Amygdala (tissue), 56 donors: ENCODE measurements at places on chromosomes 16 and 17.

- DNase-seq, result peak; percentile 10
Observed at GRCh38 chr17:57341611-57342540, 85.6 kb downstream of the MSI2 start.

DNA sequence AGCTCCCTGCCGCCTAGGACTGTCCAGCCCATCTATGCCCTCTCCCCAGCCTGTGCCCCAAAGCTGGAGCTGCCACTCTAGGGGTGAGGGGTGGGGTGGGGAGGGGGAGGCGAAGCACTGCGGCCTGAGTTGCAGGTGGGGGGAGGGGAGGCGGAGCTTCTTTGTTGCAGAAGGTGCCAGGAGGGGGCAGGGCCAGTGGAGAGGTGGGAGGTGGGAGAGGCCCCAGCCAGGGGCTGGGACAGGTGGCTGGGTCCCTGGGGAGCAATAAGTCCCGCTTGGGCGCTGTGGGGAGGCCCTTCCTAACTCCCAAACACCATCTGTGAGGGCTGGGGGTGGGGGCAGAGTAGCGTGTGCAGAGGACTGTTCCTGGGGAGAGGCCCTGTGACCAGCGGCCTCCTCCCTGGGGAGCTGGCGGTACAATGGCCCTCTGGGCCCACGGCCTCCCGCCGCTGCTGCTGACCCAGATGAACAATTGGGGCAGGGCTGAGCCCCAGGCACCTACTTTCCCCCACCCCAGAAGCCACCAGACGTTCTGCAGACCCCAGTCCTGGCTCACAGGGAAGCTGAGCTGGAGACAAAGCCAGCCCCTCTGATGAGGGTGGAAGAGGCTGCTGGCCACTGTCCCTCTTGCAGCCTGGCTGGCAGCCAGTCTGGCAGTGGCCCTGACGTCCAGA lies 2.2 kb upstream of the NTN3 start:
- no peak for DNase-seq

DNA sequence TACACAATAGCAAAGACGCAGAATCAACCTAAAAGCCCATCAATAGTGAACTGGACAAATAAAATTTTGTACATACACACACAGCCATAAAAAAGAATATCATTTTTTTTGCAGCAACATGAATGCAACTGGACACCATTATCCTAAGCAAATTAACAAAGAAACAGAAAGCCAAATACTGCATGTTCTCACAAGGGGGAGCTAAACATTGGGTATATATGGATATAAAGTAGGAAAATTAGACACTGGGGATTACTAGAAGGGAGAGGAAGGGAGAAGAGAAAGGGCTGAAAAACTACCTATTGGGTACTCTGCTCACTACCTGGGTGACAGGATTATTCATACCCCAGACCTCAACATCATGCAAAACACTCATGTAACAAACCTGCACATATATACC lies 28.2 kb downstream of the ADAMTS18 start:
- no peak for DNase-seq

DNA sequence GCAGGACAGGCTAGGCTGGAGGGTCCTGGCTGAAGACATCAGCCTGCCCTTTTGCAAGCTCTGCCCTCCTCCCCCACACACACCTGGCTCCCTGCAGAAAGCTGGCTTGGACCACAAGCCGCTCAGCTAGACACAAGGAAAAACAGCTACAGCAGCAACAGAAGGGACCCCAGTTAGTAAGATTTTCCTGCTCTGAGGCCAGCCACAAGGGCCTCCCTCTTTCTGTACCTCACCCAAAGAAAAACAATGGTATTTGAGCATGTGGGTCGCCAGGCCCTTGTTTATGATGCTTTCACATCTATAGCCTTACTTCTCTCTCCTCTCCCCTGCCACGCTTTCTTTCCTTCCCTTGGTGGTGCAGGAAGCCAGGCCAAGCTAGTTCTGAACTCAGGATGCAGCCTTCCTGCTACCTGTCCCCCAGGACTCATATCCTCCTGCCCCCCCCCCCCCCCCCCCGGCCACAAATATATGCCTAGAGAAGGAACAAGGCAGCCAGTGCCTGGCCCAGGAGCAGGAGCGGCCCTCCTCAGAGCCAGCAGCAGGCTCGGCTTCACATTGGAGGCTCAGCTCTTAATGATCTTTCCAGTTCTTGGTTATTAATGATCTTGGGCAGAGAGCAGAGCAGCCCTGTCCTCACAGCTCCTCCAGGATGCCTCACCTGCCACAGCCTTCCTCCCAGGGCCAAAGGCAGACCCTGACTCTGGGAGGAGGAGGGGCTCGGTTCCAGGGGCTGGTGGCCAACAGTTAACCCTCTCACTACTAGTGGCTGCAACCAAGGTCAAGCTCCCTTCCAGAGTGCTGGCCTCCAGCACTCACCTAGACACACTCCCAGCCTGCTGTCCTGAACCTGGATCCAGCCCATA lies 19.5 kb downstream of the GRIN2C start:
- no peak for DNase-seq

- no peak for DNase-seq
Observed at GRCh38 chr17:8189041-8189710, 804 bp downstream of the BORCS6 start.

DNA sequence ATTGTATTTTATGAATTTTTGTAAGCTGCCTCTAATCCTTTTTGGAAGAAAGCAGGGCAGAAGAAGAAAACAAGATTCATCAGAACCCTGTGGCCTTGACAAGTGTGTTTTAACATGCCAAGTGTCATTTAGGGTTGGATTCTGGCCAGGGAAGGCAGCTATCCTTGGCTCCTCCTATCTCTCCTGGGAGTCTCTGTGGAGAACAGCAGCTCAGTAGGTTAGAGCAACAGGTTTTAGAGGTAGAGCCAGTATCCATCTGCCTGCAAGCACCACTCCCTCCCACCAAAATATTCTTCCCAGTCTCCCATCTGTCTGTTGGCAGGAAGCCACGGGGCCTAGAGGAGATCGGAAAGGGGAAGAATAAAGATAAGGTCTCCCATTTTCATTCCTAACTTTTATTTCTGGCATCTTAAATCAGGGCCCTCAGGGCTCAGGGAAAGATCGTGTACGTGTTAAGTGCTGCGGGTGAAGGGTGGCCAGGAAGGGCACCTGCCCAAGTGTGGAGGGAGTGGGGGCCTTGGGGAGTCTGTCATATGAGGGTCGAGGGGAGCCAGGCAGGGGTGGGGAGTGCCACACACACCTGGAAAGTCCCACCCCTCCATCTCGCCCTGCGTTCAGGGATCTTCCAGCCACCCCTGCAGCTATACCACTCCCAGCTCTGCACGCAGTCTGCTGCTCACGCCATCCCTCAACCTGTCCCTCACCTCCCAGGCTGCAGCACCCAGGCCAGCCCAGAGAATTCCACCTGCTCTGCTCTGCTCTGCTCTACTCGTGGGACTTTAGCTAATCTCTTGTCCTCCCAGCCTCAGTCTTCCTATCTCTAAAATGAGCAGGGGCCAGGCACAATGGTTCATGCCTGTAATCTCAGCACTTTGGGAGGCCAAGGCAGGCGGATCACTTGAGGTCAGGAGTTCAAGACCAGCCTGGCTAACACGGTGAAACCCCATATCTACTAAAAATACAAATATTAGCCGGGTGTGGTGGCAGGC lies 17.1 kb upstream of the CPSF4L start:
- DNase-seq, result no peak

DNA sequence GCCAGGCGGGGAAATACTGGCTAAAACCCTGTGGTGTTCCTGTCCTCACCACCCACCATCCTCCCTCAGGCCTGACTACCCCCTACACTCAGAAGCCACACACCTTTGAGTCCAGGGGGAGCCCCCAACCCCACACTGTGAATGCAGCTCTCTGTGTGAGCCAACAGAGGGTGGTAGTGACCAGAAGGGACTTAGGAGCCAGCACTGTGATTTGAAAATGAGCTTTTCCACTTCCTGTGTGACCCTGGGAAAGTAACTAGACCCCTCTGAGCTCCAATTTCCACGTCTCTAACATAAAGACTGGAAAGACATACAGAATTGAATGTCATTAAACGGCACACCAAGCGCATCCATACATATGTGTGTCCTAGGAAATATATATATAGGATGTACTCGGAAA lies 58.7 kb downstream of the SDK2 start:
- no peak for DNase-seq

DNA sequence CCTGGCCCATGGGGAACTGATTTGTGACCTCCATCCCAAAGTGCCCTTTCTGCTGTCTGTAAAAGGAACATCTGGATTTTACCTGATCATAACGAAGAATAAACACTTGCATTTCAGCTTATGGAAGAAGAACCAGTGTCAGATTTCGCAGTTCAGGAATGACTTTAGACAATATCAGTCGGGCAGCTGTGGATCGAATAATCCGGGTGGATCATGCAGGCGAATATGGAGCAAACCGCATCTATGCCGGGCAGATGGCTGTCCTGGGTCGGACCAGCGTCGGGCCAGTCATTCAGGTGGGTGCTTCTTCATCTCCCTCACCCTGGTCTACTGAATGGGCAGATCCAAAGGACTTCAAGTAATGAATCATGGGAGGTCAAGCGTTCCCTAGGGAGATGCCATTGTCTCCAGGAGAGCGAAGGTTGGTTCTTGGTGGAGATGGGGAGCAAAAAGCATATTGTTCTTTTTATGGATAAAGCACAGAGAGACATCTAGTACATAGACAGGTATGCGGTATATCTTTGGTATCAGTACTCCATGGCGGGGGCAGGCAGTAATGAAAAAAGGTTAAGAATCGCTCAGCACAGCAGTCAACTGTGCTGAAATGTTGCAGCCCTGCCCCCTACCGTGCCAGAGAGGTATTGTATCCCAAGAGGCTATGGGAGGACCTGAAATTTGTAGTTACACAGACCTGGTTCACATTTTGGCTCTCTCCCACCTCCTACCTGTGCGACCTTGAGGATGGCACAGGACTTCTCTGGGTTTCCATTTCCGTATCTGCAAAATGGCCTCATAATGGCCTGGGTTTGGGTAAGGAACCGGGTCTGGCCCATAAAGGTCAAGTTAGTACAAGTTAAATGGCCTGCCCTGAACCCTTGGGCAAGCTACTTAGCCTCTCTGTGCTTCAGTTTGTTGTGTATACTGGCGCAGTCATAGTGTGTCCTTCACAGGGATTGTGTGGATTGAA lies 4.7 kb downstream of the COQ7 start:
- no peak for DNase-seq

DNA sequence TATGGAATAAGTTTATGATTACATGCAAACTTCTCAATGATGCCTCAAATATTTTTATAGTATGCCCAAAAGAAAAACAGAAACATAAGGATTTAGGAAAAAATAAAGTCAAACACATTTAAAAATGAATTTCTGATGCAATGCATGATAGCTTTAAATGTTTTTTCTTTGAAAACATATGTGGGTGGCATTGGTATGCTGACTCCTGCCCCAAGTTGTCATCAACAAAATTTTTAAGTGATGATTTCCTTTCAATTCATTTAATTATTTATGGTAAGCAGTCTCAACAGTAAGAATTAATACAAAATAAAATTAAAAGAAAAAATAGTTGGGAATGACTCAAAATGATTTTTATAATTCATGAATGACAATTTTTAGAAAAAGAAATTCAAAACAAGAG lies 104.9 kb downstream of the CEP112 start:
- no peak for DNase-seq

GRCh38 chr17:39777534-39778365 lies 40.0 kb downstream of the GRB7 start:
- DNase-seq, result no peak

DNA sequence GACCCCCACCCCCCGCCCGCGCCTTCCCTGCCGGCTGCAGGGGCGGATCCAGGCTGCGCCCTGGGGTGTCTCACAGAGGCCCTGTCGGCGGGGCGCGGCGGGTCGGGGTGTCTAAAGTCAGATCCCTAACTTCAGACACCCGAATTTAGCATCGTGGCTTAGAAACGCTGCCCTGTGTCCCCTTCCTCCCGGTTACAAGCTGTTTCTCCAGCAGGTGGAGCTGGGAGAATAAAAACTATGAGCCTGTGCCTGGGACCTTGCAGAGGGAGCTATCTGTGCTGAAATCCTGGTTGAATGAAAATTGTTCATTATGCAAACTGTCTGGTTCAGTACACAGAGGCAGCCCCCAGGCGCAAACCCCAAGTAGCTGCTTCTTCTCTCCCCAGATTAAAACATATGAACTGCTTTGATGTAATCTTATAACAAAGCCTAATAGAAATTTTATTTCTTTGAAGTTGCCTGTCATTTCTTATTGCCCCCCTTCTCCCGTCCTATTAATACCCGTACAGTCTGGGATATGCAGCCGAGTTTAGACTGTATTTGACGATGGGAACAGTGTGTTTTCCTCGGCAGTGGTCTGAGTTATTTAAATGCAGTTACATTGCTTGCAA lies 79.0 kb downstream of the RPA1 start:
- peak; percentile 24 for DNase-seq

GRCh38 chr16:78720416-78720815 lies 621.0 kb downstream of the WWOX start:
- DNase-seq, result no peak

GRCh38 chr16:4631444-4631843 lies 6.8 kb downstream of the MGRN1 start:
- DNase-seq, result no peak

DNA sequence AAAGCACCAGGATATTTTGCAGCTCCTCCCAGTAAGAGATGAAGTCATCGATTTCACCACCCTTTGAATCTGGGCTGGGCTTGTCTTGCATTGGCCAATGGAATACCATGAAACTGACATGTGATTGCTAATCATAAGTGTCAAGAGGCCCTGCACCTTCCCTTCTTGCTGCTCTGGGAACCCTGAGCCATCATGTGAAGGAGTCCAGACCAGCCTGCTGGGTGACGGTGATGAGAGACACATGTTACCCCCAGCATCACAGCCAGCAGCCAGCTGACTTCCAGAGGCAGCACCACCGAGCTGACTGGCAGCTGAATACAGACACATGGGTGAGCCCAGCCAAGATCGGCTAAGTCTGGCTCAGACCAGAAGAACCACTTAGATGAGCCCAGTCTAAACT lies 43.6 kb upstream of the CACNG4 start:
- DNase-seq, result no peak

GRCh38 chr17:82241183-82241925 lies 12.5 kb downstream of the SLC16A3 start:
- peak; percentile 49 for DNase-seq

DNA sequence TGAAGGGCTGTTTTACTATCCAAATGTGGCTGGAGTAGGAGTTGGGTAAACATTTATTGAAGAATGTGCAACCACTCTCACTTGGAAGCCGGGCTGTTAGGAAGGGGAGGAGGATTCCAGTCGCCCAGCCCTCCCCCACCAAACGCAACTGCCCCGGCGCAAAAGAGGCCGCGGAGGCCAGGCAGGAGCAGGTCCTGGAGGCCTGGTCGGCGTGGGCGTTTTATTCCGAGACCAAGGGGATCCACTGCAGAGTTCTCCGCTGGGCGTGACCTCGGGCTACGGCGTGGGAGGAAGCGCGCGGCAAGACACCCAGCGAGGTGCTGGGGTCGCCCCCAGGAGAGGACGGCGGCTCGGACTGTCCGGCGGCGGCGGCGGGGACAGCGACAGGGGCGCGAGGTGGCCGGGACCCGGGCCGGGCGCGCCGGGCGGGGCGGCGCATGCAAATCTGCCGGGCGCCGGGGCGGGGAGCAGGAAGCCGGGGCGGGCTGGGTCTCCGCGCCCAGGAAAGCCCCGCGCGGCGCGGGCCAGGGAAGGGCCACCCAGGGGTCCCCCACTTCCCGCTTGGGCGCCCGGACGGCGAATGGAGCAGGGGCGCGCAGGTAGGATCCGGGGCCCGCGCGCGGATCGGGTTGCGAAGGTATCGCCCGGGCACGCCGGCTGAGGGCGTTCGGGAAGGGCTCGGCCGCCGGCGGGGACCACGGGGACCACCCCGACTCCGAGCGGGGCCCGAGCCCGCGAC lies at the start of gene IL4R:
Gene IL4R, plus strand, starts transcription at position 553 of the 739 bp plus-strand sequence. CDS start 26,230 bp downstream, outside the sequence.
- DNase-seq, result no peak
